ENCODE measurements at places on chromosomes 3 and 15.

DNA sequence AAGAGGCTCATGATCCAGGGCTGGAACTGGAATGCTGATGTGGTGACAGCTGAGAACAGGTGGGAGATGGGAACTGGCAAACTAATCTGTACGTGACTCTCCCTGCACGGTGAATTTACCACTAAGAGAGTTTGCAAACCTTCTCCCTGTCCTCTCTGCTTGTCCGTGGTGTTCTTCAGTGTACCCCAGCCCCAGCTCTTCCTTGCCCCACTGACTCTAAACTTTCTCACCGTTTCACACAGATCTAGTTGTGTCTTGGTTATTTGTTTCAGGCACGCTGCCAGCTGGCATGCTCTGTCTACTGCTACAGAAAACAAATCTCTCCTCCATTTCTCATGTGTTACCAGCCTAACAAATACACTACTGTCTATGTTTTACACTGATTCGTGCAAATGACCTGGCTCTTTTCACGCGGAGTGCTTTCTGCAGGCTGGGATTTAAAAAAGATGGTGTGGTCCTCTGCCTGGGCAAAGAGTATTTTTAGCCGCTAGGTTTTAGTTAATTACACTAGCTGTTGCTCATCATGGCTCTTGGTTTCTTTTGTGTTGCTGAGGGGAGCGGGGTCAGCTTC lies 192.7 kb upstream of the LRIG1 start:
- DNase-seq: no peak

- DNase-seq: no peak
Measured at GRCh38 chr15:82849556-82850512, 40.4 kb downstream of the WHAMM start.

- no peak for DNase-seq
Measured at GRCh38 chr3:55828712-55829111, 341.6 kb upstream of the WNT5A start.

DNA sequence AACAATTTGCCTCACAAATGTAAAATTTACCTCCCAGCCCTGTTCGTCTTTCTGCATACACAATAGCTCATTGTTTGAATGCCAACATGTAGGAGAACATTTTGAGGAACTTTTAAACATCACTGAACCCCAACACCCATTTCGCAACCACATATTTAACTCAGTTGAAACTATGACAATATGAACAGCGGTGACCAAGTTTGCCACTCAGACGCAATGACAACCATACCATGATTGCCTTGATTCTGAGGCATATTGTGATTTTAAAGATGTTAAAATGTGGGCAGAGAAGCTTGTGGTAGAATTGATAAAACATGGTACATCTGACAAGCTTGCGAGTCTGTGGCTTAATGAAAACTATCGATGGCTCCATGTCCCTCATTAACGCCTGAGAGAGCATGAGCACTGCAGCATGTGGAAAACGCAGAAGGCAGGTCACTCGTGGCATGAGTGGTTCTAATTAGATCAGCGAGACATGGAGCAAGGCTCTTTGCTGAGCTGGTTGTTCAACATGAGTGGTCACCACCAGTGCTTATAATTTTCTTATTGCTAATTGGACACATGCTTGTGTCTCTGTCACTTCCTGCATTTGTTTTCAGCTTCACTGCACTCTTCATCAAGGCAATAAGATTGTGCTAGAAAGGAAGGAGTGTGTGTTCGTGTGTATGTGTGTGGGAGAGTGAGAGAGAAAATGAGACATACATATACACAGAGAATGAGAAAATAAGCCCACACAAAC lies 116.8 kb downstream of the CHST2 start:
- no peak for DNase-seq

GRCh38 chr15:98155356-98155755 lies 194.9 kb downstream of the ARRDC4 start:
- no peak for DNase-seq

DNA sequence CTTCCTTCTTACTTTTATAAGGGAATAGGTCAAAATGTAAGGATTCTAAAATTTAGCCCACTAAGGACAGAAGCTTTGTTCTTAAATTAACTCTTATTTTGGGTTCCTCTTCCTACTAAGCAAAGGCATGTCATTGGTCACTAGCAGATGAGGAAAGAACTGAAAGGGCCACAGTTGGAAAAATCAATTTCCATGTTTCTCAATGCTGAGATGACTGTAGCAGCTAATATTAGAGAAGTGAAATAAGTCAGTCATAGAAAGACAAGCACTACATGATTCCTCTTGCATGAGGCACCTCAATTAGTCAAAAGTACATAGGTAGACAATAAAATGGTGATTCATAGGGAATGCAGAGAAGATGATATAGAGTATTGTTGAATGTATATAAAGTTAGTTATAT lies 353.7 kb downstream of the RSL24D1 start:
- no peak for DNase-seq

GRCh38 chr15:70794596-70795310 lies 31.4 kb upstream of the UACA start:
- no peak for DNase-seq

GRCh38 chr3:53518495-53518981 lies 24.1 kb downstream of the CACNA1D start:
- DNase-seq: no peak

GRCh38 chr15:89393056-89393455 lies 58.4 kb upstream of the POLG start:
- DNase-seq: no peak

DNA sequence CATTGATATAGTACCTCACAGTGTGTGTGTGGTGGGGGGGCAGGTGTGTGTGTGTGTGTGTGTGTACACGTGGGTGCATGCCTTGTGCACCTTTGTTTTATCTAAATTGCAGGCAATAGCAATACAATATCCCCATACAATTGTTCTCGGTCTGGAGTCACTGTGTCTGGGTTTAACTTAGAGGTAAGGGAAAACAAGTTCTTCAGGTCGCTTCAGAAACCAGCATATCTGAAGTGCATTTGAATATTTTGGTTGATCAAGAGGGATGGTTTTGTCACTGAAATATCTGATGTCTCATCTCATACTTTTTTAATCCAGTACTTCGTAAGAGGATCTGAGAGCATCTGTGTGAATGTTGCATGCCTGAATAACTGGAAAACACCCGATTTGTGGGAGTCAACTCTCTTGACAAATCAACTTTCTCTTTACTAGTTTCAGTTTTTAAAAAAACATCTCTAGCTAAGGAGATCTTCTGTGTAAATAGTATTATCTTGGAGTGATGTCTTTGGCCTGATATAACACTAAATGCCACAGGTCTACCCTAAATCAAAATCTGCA lies 206.8 kb upstream of the NR2F2 start:
- DNase-seq: no peak

- no peak for DNase-seq
Measured at GRCh38 chr3:142115867-142116668, 33.3 kb downstream of the TFDP2 start.

DNA sequence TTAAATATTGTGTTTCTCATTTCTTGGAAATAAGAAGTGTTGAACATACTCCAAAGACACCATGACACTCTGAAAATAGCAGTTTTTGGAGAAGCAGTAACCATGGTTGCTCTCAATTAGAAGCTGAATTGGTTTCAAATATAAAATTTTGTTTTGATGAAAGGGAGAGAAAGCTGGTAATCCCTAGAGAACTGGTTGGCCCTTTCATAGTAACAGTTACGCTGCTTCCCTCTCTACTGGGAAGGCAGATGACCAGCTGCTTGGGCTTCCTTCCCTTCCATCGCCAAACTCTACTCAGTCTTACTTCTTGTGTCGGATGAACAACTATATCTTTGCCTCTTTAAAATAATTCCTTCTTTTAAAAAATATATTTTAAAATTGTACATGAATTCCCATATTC lies 19.2 kb downstream of the LARS2 start:
- DNase-seq: no peak

DNA sequence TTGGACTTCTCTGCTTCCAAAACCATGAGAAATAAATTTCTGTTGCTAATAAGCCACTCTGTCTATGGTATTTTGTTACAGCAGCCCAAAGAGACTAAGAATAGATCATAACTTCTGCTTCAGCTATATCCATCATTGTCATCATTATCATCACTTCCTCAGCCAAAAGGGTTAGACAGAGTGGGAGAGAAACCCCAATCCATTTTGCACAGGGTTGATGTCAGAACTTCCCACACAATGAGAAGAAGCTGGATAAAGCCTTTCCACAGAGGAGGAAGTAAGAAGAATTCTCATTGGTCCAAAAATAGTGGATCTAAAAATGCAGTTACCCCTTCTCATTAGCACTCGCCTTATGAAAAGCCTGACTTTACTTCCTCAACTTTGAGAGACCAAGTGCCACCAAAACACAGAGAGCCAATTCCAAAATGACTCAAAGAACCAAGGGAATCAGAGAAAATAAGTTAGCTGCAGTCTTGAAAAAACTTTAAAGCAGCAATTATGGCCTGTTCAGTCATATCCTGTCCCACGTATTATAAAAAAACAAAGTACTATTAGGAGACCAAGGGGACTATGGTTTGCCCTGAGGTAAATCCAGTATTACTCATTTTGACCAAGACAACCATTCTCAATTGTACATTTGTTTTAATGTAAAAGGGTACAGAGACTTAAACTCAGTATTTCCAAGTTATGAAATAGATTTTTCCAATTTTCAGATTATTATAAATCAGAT lies 80.2 kb downstream of the WNT5A start:
- no peak for DNase-seq

DNA sequence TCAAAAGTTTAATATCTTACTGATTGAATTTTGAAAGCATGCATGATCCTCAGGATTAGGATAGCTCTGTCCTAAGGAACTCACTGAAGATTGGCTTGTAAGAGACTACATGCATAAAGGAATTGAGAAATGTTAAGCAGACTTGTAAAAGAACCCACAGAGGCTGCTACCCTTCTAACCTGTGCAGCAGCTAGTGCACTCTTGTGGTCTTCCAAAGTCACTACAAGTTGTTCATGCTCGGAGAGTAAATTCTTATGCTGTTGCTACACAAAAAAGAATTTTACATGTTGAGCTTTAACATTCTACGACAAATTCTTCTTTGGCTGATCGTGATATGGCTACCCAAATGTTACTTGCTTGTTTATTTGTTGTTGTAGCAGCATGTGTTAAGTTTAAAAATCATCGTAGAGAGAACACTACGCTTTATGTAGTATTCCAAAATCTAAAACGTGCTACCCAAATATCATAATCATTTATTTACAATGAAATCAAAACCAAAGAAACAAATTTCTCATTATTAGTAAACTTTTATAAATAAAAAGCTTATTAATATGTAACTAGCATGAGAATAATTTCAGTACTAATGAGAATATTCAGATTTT lies 55.0 kb downstream of the GOLIM4 start:
- DNase-seq: no peak

GRCh38 chr15:65384505-65384894 lies 6.7 kb upstream of the IGDCC3 start:
- DNase-seq: no peak

DNA sequence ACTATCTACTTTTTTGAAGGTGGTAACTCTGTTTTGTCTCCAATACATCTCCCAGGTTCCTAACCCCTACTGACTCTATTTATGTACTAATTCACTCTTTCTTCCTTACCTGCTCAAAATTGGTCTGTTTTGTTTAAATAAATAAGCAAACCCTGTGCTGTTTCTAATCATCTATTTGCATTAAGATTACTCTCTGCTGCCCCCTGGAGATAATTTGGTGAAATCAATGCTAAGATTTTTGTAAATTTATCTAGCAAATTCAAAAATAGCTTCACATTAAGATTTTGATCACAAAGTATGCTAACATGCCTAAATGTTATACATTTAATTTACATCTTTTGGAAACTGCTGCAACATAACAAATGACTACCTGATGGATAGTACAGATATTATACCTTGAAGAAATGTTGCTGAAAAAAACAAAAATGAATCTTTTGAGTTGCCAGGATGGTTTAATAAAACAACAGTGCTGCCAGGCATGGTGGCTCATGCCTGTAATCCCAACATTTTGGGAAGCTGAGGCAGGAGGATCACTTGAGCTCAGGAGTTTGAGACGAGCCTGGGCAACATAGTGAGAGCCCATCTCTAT lies 4.4 kb upstream of the CD200R1 start:
- peak; percentile 36 for DNase-seq
